Kidney epithelial cell (primary cell): ENCODE measurements at places on chromosomes 5 and 9. TPM values are rescaled to one million over a fixed set of nuclear protein-coding genes. Genes with fewer than 3 reads are reported as not detected.

NEUROG1 gene
- total RNA-seq, result 0.04 TPM in 1 of 2 replicates, not detected in the other

SLC6A7 gene
- not detected in 2 replicates for total RNA-seq

EDIL3 gene
- 41.7 and 42.0 TPM in 2 replicates for total RNA-seq

ADAMTS12 gene
- 3.4 and 4.1 TPM in 2 replicates for total RNA-seq

MEGF10 gene
- total RNA-seq, result 0.96 and 1.3 TPM in 2 replicates

SLC6A18 gene
- not detected in 2 replicates for total RNA-seq

PCDHGA9 gene
- 3.6 and 5.2 TPM in 2 replicates for total RNA-seq

TAF1L gene
- under 0.01 TPM in 1 of 2 replicates, not detected in the other for total RNA-seq

AGXT2 gene
- not detected in 2 replicates for total RNA-seq

GABRA1 gene
- not detected in 2 replicates for total RNA-seq

CD74 gene
- 119 and 126 TPM in 2 replicates for total RNA-seq

PCDH1 gene
- 42.4 and 45.5 TPM in 2 replicates for total RNA-seq

AIF1L gene
- 50.7 and 58.4 TPM in 2 replicates for total RNA-seq

ADGRV1 gene
- 2.7 and 3.5 TPM in 2 replicates for total RNA-seq

TTC23L gene
- total RNA-seq, result under 0.01 and 2.1 TPM in 2 replicates

CARD9 gene
- total RNA-seq, result 1.9 and 2.0 TPM in 2 replicates

OMD gene
- total RNA-seq, result not detected in 2 replicates

NRARP gene
- total RNA-seq, result 8.4 and 11.4 TPM in 2 replicates

CDKN2B-AS1 gene
- total RNA-seq, result 0.04 and 0.14 TPM in 2 replicates

SH2D3C gene
- 0.17 and 0.27 TPM in 2 replicates for total RNA-seq

DROSHA gene
- total RNA-seq, result 48.5 and 50.1 TPM in 2 replicates

TMEM171 gene
- 2.9 and 3.0 TPM in 2 replicates for total RNA-seq

TAF11L10 gene
- not detected in 2 replicates for total RNA-seq

GOLPH3 gene
- total RNA-seq, result 64.6 and 78.5 TPM in 2 replicates

GGTA1 gene
- total RNA-seq, result not detected in 2 replicates

ZDHHC11 gene
- 0.68 and 1.3 TPM in 2 replicates for total RNA-seq

TMEFF1 gene
- total RNA-seq, result 15.7 and 23.4 TPM in 2 replicates

HSD17B3 gene
- not detected in 2 replicates for total RNA-seq

CLINT1 gene
- 84.1 and 85.2 TPM in 2 replicates for total RNA-seq

SLC31A1 gene
- total RNA-seq, result 19.8 and 20.9 TPM in 2 replicates

SMIM33 gene
- total RNA-seq, result not detected in 2 replicates

GEMIN5 gene
- 14.7 and 16.3 TPM in 2 replicates for total RNA-seq

FLT4 gene
- 1.1 and 2.6 TPM in 2 replicates for total RNA-seq

MORN5 gene
- not detected in 2 replicates for total RNA-seq

NNT gene
- 33.3 and 41.4 TPM in 2 replicates for total RNA-seq

BTNL9 gene
- 0.21 TPM in 1 of 2 replicates, not detected in the other for total RNA-seq

IL7R gene
- 1.6 and 4.0 TPM in 2 replicates for total RNA-seq

GLRX gene
- total RNA-seq, result 120 and 139 TPM in 2 replicates

PKD2L2 gene
- not detected in 2 replicates for total RNA-seq

CCDC192 gene
- total RNA-seq, result not detected in 2 replicates

FGD3 gene
- 0.41 and 0.46 TPM in 2 replicates for total RNA-seq

MYOZ3 gene
- total RNA-seq, result 1.5 and 4.6 TPM in 2 replicates
